Mesothelial cell of epicardium (in vitro differentiated cells): ENCODE measurements at places on chromosomes 7 and 10.
A peak's percentile ranks its signal among the peaks of the same experiment; 100 is the strongest.

DNA sequence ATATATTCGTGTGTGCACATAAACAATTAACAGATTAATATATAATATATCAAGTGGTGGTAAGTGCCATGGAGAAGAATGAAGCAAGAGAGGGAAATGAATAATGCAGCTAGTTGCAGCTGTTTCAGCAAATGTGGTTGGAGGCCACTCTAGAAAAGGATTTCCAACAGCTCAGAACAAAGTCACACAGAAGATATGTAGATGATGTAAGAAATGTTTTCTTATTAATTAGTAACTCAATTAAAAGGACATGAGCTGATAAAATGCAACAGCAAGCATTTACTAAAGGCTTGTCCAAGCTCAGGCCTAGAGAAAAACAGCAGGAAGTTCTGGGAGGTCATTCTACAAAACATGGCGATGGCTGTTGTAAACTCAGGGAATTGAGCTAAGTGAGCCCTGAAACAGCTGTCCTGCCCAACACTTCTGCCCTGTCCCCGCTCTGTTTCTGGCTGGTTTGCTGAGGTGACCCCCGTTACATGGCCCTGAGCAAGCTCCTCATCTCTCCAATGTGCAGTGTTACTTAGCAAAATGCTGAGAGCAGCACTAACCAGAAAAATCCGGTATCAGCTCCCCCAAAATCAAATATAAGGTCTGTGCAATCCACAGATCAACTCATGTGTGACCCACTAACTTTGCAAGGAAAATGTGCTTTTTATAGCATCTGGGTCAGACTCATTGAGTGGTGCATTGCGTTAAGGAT, 23.4 kb upstream of the C10orf67 start:
- no peak overlapping the region for H3K4me3 ChIP-seq
- H3K27me3 ChIP-seq = no peaks in the 10 kb centered on the region
- no peaks in the 10 kb centered on the region for H3K36me3 ChIP-seq
- H3K4me1 ChIP-seq = peaks cover 12% of the 10 kb centered on the region
- no peak for DNase-seq

- no peak for DNase-seq
- H3K27ac ChIP-seq = no peak overlapping the region
- peaks cover 2% of the 10 kb centered on the region for H3K36me3 ChIP-seq
- H3K27me3 ChIP-seq = no peaks in the 10 kb centered on the region
- H3K4me1 ChIP-seq = peaks cover 9% of the 10 kb centered on the region
- H3K4me3 ChIP-seq = no peak overlapping the region
Measured at GRCh38 chr7:20136647-20137046, 80.5 kb downstream of the MACC1 start.

DNA sequence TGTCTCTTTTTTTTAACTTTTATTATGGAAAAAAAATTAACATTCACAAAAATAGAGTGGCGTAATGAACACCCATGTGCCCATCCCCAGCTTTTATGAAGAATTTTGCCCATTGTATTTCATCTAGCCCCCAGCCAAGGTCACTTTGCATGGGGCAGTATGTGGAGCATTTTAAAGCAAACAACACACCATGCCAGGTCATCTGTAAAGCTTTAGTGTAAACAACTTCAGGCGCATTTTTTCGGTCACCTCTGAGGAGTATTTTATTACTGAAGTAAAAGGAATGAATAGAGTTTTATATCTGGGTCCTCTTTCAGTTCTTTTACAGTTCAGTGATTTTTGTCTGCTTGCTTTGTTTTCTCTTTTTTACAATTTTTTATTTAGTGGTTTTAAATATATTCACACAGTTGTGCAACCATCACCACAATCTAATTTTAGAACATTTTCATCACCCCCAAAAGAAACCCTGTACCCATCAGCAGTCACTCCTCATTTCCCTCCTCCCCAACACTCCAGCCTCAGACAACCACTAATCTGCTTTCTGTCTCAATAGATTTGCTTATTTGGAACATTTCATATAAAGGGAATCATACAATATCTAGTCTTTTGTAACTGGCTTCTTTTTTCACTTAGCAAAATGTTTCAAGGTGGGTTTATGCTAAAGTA, 87.9 kb downstream of the SLC37A3 start:
- H3K4me3 ChIP-seq = no peak overlapping the region
- no peak for DNase-seq
- H3K36me3 ChIP-seq = peaks cover 18% of the 10 kb centered on the region
- no peak overlapping the region for H3K27ac ChIP-seq
- no peaks in the 10 kb centered on the region for H3K27me3 ChIP-seq
- H3K4me1 ChIP-seq = peaks cover 3% of the 10 kb centered on the region

DNA sequence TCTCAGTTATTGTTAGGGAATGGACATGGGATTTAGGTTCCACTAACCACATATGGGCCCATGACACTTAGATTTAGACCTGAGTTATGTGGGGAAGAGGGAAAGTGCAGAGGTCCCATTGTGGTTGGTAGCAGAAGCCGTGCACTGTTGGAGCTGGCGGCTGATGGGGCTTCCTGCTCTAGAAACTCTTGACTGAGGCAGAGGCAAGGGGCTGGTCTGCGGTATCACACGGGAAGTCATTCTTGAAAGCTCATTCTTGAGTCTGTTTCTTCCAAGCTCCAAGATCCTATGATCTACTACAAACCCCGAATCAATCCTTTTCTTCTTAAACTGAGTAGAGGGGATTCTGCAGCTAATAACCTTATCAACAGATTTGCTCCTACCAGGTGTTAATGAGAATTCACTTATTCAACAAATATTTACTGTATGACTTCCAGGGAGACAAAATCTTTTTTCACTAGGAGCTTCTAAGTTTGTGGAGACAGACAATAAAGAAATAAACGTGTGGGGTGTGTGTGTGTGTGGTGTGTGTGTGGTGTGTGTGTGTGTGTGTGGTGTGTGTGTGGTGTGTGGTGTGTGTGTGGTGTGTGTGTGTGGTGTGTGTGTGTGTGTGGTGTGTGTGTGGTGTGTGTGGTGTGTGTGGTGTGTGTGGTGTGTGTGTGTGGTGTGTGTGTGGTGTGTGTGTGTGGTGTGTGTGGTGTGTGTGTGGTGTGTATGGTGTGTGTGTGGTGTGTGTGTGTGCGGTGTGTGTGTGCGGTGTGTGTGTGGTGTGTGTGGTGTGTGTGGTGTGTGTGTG, 57.1 kb downstream of the AOC1 start:
- no peak overlapping the region for H3K4me3 ChIP-seq
- H3K36me3 ChIP-seq = no peaks in the 10 kb centered on the region
- no peak overlapping the region for H3K27ac ChIP-seq
- peaks cover 70% of the 10 kb centered on the region for H3K27me3 ChIP-seq
- no peak for DNase-seq

DNA sequence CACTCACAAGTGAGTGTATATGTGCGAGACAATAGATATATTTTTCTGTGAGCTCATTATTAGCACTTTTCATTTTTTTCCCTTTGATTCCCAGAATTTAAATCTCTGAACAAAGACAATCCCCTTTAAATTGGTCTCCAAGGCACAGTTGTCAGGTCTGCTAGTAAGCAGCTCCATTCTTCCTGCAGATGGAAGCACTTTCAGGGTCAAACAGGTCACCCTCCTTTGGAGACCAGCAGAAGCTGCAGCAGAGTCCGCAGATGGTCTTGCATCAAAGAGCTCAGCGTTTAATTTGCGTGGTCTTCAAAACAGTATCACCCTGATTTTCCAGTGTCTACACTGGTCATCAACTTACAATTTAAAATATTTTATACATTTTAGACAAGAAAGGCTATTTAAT, 543.8 kb downstream of the ARL4A start:
- no peak overlapping the region for H3K27ac ChIP-seq
- H3K4me1 ChIP-seq = peaks cover 4% of the 10 kb centered on the region
- no peaks in the 10 kb centered on the region for H3K36me3 ChIP-seq
- no peak overlapping the region for H3K4me3 ChIP-seq
- DNase-seq = no peak
- no peaks in the 10 kb centered on the region for H3K27me3 ChIP-seq

DNA sequence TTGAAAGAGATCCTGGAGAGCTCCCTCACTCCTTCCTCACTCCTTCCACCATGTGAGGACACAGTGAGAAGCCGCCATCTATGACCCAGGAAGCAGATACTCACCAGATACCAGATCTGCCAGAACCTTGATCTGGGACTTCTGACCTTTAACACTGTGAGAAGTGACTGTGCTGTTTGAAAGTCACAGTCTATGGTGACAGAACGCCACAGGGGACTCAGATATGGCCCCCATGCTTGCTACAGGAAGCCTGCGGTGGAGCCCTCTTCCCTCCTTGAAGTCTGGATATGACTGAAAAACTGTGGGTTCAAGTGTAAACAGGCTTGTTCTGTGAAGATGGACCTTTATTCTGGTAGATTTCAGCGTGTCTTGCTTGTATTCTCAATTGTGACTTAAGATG, 297.8 kb downstream of the KLF6 start:
- no peak overlapping the region for H3K4me3 ChIP-seq
- H3K27me3 ChIP-seq = no peaks in the 10 kb centered on the region
- peaks cover 50% of the 10 kb centered on the region for H3K4me1 ChIP-seq
- DNase-seq = no peak

DNA sequence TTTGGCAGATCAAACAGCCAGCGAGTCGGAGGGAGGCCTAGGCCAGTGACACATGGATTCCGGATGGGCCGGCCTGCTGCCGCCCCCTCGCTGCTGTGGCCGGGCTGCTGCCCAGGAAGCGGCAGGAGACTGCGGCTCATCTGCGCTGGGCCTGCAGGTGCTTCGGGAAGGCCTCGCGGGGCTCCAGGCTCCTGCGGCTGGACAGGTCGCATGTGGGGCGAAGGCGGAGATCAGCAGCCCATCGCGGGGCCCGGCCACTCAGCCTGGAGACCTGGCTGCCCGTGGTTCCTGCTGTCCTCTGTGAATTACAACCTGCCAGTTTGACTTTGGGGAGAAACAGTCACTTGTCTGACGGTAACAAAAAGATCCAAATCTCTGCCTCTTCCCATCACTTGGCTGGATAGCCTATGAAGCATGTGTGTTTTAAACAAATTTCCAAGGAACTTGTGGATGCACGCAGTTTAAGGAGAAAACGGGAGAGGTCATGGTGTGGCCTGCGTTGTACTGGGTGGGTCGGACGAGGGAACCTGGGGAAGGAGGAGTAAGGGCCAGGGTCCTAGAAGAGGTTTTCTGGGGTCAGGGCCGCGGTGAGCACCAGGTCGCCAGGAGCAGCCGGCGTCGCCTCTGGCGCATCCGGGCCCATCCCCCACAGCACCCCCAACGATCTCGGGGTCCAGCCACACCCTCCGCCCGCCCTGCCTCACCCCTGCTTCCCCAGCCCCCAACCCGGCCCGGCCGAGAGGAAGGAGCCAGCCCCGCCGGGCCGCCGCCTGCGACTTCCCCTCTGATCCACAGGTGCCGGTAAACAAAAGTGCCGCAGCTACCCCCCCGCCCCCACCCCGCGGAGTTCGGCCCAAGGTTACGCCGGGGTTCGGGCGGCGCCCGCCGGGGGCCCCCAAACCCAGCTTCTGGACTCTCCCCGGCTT, 1.6 kb downstream of the SPOCK2 start:
- peak overlapping the region; percentile 67 for H3K4me3 ChIP-seq
- H3K27me3 ChIP-seq = peaks cover 61% of the 10 kb centered on the region
- H3K36me3 ChIP-seq = no peaks in the 10 kb centered on the region
- H3K27ac ChIP-seq = peak overlapping the region; percentile 7
- peaks cover 28% of the 10 kb centered on the region for H3K4me1 ChIP-seq

- no peak overlapping the region for H3K4me3 ChIP-seq
- DNase-seq = no peak
Measured at GRCh38 chr10:109877546-109877945, 45.8 kb downstream of the XPNPEP1 start.

- H3K27me3 ChIP-seq = no peaks in the 10 kb centered on the region
- H3K4me3 ChIP-seq = no peak overlapping the region
- peaks cover 18% of the 10 kb centered on the region for H3K4me1 ChIP-seq
- no peaks in the 10 kb centered on the region for H3K36me3 ChIP-seq
Measured at GRCh38 chr10:10138685-10139084, 879.0 kb upstream of the CELF2 start.

DNA sequence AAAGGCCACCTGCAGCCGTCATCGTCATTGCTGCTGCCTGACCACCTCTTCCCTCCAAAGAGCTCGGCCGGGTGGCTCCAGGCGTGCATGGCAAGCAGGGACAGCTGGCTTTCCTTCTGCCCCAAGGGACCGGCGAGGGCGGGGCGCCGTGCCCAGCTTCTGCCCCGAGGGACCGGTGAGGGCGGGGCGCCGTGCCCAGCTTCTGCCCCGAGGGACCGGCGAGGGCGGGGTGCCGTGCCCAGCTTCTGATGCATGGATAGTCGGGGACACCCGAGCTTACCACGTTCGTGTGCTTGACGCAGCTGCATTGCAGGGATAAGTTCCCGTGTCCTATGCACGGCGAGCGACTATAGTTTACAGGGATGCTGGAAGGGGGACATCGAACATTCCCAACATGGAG, 27.0 kb downstream of the CFAP46 start:
- peak; percentile 17 for DNase-seq
- H3K27me3 ChIP-seq = no peaks in the 10 kb centered on the region
- H3K4me1 ChIP-seq = peaks cover 8% of the 10 kb centered on the region
- H3K27ac ChIP-seq = no peak overlapping the region
- H3K36me3 ChIP-seq = no peaks in the 10 kb centered on the region

- H3K27me3 ChIP-seq = no peaks in the 10 kb centered on the region
- H3K27ac ChIP-seq = peak overlapping the region; percentile 8
- peaks cover 6% of the 10 kb centered on the region for H3K4me1 ChIP-seq
Measured at GRCh38 chr10:101668566-101668965, 26.4 kb downstream of the FBXW4 start.

GRCh38 chr10:132752378-132752777, 33.6 kb downstream of the NKX6-2 start:
- H3K36me3 ChIP-seq = peaks cover 35% of the 10 kb centered on the region
- no peak for DNase-seq
- H3K4me1 ChIP-seq = no peaks in the 10 kb centered on the region
- H3K4me3 ChIP-seq = no peak overlapping the region
- H3K27ac ChIP-seq = no peak overlapping the region

- peak overlapping the region; percentile 93 for H3K4me3 ChIP-seq
- DNase-seq = peak; percentile 90
- peaks cover 31% of the 10 kb centered on the region for H3K4me1 ChIP-seq
- H3K36me3 ChIP-seq = no peaks in the 10 kb centered on the region
Measured at GRCh38 chr10:102419269-102420180, 940 bp upstream of the PSD start.

- H3K4me3 ChIP-seq = no peak overlapping the region
- no peaks in the 10 kb centered on the region for H3K4me1 ChIP-seq
- no peaks in the 10 kb centered on the region for H3K27me3 ChIP-seq
- no peak for DNase-seq
Measured at GRCh38 chr7:29924006-29924405, 65.6 kb downstream of the SCRN1 start.

GRCh38 chr7:139557857-139558581, 34.5 kb downstream of the CLEC2L start:
- no peak overlapping the region for H3K27ac ChIP-seq
- no peak overlapping the region for H3K4me3 ChIP-seq
- H3K36me3 ChIP-seq = peaks cover 13% of the 10 kb centered on the region
- H3K4me1 ChIP-seq = no peaks in the 10 kb centered on the region
- DNase-seq = no peak

DNA sequence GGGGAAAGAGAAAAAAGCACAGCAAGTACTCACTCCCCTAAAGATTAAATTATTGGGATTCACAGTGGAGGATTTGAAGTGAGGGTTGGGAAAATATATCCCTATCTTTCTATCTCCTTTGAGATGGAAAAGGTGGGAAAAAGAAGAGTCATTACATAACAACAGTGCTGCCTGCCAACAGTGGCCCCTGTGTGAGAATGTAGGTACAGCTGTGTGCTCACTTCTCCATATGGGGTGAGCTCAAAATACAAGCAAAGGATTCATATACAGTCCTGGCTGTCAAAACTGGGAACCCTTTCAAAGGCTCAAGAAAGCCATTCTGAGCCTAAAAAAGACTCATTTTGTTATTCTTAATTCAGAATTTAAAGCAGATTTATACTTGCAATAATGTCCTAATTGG, 458.5 kb downstream of the GPAM start:
- no peak overlapping the region for H3K4me3 ChIP-seq
- peaks cover 8% of the 10 kb centered on the region for H3K4me1 ChIP-seq
- peaks cover 27% of the 10 kb centered on the region for H3K27me3 ChIP-seq
